ENCODE measurements at places on chromosomes 1 and 21.

DNA sequence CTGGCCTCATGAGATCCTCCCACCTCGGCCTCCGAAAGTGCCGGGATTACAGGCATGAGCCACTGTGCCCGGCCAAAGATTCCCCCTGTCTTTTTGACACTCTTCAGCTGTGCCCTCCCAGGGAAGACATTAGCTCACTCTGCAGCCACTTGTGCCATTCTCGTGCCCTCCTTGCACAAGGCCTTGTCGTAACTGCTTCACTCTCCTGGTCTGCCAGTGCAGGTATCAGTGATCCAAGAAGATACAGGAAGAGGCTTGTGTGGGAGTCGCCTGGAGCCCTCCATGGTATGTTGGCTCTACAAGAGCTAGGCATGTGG lies 22.0 kb upstream of the WDR26 start:
- no peak for DNase-seq

- no peak for DNase-seq
Observed at GRCh38 chr1:151613282-151613780, 1.5 kb downstream of the SNX27 start.

GRCh38 chr1:193806079-193807048 lies 620.0 kb upstream of the B3GALT2 start:
- no peak for DNase-seq

GRCh38 chr1:219331424-219331823 lies 157.7 kb downstream of the LYPLAL1 start:
- DNase-seq, result no peak

DNA sequence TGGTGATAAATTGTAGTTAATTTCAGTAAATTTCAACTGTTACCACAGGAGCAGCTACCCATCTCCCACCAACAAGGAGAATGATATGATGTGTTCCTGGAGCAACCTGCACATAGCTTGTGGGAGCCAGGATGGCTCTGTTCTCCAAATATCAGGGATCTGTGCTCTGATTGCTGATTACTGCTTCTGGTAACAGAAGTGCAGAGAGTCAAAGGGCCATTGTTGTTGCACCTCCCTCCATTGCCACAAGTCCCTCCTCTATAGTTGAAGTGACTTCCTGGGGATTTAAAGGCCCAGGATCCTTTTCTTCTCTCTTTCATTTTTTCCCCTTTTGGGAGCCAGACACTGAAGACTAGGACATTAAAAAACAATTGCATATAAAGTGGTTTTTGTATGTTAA lies 51.6 kb upstream of the HPDL start:
- DNase-seq, result no peak

- no peak for DNase-seq
Observed at GRCh38 chr1:84289169-84289785, 12.2 kb upstream of the SAMD13 start.

DNA sequence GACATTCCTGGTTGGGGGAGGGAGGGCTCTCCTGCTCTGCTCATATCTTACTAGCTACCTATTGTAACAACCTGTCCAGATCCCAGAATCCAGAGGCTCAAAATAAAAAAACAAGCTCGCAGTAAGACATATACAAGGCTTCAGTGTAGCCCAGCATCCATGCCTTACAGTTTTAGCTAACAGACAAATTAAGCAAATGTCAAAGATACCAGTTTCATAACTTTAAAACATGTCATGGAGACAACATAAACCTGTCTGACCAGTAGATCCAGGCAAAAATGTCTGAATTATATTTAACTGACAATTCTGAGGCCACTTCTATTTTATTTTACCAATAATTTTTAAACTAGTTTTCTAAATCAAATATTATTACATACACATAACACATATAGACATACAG lies 167.7 kb upstream of the TNR start:
- no peak for DNase-seq

DNA sequence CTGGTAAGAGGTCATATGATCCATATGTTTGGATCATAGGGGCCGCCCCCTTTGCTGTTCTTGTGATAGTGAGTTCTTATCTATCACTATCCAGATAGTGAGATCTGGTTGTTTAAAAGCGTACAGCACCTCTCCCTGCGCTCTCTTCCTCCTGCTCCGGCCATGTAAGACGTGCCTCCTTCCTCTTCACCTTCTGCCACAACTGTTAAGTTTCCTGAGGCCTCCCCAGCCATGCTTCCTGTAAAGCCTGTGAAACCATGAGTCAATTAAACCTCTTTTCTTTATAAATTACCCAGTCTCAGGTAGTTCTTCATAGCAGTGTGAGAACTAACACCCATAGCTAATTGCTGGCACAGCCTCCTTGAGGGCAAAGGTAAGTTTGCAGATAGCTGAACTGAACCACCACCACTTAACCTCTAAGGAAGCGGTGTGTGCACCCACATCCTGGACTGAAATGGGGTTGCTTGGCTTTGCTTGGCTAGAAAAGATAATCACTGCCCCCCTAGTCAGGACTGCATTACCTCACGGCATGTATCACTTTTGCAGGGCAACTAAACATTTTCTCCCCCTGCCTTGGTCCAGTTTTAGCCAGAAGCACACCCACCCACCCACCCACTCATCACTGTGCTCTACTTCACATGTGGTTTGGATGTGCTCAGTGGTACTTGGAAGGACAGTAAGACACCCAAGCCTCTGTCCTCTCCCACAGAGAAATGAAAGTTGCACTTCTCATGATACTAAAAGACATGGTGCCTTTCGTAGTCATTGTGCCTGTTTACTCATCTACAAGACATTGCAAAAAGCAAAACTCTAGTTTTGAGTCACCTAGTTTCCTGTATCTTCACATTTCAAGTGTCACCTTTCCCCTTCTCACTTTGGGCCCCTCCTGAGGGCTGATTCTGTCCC lies 23.1 kb upstream of the PTAFR start:
- DNase-seq, result peak; percentile 44

DNA sequence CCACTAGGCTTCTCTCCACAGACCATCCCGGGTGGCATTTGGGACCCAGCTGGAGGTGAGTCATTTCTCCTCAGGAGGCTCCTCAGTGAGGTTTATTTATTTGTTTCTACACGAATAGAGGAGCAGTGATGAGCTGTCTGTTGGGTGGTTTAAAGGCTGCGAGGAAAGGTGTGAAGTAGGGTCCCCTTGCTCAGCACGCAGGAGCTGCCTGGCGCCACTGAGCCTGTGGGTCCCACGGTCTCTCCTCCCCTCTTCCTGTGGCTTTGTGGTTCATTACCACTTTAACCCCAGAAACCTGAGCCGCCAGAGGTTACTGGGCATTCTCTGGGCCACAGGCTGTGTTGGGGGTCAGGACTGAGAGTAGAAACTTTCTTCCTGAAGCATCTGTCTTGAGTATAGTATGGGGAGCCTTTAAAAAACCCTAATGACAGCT lies 39.9 kb downstream of the IL6R start:
- peak; percentile 23 for DNase-seq

DNA sequence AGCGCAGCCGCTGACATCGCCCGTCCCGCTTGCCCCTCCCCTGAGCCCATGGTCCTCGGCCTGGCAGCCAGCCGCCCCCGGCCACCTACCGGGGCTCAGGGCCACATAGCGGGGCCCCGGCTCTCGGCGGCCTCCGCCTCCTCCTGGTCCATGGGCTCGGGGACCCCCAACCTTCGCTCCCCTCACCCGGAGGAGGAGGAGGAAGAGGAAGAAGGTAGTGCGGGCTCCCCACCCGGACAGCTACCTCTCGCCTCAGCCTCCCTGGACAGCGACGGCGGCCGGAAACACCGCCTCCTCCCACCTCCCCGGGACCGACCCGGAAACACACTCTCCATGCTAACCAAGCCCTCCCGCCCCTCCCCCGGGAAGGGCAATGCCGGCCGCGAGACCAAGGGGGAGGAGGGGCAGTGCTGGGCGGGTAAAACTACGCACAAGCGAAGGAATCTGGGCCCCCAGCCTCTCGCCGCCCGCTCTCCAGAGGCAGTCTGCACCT lies at the start of gene KIAA0319L:
KIAA0319L (minus strand) TSS at position 286 of the 493 bp plus-strand sequence. CDS start 2,912 bp downstream, outside the sequence.
- DNase-seq, result no peak

GRCh38 chr1:82018319-82018718 lies 217.6 kb downstream of the ADGRL2 start:
- no peak for DNase-seq

- no peak for DNase-seq
Observed at GRCh38 chr1:17121881-17122280, 2.6 kb upstream of the PADI2 start.

DNA sequence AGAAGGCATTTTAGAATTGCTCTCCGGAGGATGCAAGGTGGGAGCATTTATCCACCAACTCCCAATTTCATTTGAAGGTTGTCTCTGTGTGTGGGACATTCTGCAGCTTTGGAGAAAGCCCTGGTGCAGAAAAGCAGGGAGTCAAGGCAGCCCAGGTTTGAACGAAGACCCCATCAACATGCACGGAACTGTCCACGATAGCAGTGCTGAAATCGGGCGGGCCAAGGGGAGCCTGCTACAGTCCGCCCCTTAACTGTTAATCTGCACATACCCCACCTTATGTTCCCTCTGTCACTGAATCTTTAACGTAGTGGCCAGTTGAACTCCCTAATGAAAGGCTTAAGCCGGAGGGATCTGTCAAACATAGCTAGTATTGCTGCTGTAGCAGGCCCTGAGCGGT lies 68.8 kb upstream of the C1orf174 start:
- DNase-seq, result no peak

- no peak for DNase-seq
Observed at GRCh38 chr1:203408486-203409481, 57.9 kb upstream of the FMOD start.

GRCh38 chr1:223041481-223041880 lies 101.6 kb downstream of the TLR5 start:
- no peak for DNase-seq

DNA sequence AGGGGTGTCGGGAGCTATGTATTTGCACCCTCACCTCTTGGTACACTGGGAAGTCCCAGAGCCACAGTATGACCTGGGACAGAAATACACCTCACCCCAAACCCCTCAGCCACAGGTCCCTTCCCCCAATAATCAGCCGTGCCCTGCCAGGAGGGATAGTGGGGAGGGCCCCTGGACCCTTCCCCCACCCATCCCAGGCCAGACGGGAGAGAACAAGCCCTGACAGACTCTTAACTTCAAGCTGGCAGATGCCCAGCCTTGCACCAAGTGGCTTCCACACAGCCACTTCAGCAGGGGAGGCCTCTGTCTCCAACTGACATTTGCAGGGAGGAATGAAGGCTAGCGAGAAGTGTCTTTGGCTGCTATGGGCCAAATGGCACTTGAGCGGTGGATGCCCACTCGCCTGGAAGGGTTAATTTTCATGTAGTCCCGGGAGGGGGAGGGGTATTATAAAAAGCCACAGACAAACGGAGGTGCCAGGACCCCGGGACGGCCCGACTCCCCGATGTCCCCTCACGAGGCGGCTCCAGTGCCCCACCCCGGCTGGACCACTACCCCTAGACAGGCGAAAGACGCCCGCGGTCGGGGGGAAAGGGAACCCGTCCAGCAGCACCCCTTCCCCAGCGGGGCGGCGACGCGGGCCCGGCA lies 495 bp downstream of the SYNC start:
- no peak for DNase-seq

GRCh38 chr1:15706751-15707150 lies 22.6 kb downstream of the PLEKHM2 start:
- no peak for DNase-seq

DNA sequence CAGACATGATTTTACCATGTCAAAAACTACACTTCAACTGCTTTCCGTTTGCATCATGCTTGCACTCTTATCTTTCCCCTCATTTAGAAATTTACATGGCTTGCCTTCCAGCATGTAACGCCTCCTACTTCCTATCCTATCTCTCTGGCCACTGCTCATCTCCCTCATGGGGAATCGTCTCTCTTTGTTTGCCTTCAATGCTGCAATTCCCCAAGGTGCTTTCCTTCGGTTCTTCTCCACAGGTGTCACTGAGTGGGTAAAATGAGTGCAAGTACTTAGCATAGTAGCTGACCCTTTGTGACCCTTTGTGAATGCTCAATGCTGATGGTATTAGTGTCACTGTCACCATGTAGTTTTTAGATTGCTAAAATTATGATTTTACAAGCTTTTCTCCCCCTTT lies 63.1 kb downstream of the APP start:
- DNase-seq, result no peak

Measured in stimulated activated CD4-positive, alpha-beta T cell treated with anti-CD3 and anti-CD28 coated beads, Interleukin-2, amount 100 ng/mL, for 48 hours (primary cell).